NCI-H187 (cell line): ENCODE measurements at places on chromosomes 1 and 21.

DNA sequence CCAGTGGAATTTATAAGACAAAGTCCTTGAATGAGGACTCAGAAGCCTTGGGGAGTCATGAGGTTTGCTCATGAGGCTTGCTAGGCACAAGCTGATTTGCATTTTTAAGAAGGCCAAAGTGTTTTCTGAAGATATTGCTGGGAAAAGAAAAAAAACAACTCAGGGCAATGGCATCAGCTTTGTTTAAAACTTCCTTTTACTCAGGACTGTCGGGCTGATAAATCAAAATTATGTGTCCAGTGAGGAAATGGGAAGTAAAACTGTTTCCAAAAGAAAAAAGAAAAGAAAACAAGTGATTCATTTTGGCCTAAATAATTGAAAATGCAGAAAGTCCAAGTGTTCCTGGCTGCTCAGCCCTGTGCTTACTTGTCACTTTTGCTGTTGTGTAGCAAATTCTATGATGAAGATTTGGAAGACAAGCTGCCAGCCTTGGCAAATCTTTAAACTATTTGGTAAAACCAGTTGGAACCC is 282.4 kb downstream of the HLX start:
- no peak for DNase-seq

DNA sequence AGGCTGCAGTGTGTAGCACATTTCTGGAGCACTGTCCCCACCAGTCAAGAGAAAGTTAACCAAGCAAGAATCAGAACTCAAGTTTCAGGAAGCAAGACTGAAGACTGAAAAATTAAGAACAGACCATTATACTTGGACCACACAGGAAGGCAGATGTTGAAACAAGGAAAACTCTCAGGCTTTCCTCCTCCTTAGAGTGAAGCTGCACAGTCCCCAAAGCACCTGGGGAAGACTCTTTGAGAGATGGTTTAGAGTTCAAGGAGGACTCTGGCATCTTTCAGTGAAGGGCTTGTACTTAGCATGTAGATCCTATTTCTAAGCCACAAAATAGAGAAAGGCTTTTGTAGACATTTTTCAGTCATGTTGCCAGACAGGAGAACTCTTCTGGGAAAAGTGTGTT is 113.7 kb upstream of the KCTD3 start:
- DNase-seq: no peak

- no peak for DNase-seq
These were observed 27.1 kb upstream of the SLC35A3 start for GRCh38 chr1:99942723-99943122.

GRCh38 chr1:109689844-109690405 is 2.3 kb downstream of the GSTM1 start:
- no peak for DNase-seq

- DNase-seq: no peak
These were observed 3.6 kb downstream of the ALG14 start for GRCh38 chr1:95068956-95069709.

DNA sequence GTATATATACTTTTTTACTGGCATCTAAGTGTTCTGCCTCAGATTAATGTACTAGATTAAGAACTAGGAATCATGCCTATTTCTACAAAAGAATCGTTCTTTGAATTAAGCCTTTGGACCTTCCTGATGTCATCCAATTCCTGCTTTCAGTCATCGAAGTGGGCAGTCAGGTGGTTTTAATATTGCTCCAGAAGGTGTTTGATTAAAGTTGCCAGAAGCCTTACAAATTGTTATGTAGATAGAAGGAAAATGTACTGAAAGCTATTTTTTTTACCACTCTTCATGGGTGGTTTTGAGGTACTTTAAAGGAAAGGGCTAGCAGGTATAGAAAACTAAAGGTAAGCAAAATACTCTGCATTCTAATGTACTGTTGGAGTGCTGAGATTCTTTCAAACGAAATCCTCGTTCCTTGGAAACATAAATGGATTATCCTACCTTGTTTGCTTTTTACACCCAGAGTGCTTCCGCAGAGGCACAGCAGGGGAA is 716 bp downstream of the CTBS start:
- no peak for DNase-seq

DNA sequence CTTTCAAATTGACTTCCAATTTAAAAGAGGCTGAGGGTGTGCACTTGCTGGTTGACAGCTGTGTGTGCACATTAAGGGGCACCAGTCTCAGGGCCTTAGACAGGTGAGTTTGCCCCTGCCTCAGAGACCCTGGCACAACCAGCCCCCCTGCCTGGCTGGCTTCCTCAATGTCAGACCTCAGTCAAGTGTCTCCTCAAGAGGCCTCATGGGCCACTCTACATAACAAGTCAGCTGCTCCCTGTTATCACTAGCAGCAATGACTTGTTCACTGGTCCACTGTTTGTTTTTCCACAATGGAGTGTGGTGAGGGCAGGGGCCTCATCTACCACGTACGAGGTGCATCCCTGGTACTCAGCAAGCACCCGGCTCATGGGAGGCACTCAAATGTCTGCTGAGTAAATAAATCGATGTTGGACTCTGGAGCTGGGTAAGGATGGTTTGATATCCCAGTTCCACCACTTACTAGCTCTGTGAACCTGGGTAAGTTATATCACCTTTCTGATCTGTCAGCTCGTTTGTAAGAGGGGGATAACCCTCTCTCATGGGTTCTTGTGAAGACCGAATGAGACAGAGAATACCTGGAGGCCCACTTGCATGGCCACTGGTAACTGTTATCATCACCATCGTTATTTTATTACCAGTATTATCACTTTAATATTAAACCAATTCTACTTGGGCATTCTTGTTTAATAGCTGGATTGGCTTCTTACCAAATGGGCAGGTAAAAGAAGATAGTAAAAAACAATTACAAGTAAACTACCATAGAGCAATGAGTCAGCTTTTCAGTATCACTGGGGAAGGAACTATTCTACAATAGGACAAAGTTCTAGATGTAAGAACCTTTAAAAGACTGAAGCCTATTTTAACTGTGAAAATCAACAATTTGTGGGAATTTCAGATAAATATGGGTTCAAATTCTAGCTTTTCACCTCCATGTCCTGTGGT is 64.6 kb downstream of the SLC66A1 start:
- no peak for DNase-seq

GRCh38 chr1:97243973-97244560 is 522.5 kb downstream of the PTBP2 start:
- no peak for DNase-seq

- no peak for DNase-seq
These were observed 90.6 kb upstream of the KCNJ15 start for GRCh38 chr21:38166173-38166535.

- no peak for DNase-seq
These were observed 67.1 kb upstream of the IPO9 start for GRCh38 chr1:201761871-201762270.

DNA sequence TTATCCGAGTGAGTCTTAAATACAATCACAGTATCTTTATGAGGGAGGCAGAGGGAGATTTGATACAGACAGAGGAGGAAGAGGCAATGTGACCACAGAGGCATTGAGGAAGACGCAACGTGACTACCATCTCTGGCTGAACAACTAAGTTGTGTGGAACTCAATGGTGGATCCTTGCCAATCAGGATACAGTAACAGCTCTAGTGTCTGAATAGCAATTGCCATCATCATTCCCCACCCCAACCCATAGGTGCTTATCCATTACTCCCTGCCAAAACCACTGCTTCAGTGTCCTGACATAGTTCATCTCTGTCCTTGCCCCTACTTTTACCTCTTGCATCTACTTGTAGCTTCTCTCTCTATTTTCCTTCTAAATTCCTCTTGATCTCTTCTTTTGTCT is 20.5 kb upstream of the RHBDL2 start:
- DNase-seq: no peak

- no peak for DNase-seq
These were observed 39.3 kb upstream of the ERRFI1 start for GRCh38 chr1:8065369-8065768.

DNA sequence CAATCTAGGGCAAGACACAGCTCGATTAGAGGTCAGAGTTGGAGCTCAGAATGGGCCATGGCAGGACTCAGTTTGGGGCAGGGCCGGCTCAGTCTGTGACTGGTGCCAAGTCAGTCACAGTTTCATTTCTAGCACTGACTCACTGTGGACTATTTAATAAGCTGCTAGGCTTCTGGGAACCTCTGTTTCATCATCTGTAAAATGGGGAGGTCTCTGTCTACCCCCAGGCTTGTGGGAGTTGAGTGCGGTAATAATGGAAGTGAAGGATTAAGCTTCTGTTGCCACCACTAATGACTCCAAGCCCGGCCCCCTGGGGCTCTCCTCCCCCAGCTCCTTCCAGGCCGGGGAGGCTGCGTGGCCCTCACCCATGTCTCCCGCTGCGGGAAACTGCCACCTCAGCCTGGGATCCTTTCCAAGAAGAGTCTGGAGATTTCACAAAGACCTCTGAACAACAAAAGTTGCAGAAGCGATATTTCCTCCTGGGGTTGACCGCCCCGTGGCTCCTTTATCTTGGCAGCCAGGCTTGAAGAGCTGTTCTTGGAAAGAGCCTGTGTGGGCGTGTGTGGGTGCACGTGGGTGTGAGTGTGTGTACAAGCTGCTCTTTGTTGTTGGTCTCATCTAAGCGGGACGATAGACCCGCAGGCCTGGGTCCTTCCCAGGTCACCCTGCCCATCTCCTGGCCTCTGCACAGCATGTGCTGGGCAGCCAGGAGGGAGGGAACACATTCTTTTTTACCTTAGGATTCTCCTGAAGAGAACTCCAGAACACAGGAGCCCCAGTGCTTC is 29.1 kb downstream of the KNCN start:
- no peak for DNase-seq

GRCh38 chr21:38631206-38631605 is 132.9 kb upstream of the ERG start:
- no peak for DNase-seq

- DNase-seq: no peak
These were observed 246.1 kb upstream of the ADGRL4 start for GRCh38 chr1:79252598-79252997.

- no peak for DNase-seq
These were observed 164.9 kb upstream of the PKN2 start for GRCh38 chr1:88519156-88519555.

- DNase-seq: no peak
These were observed 12.8 kb downstream of the RNF2 start for GRCh38 chr1:185058110-185058509.

DNA sequence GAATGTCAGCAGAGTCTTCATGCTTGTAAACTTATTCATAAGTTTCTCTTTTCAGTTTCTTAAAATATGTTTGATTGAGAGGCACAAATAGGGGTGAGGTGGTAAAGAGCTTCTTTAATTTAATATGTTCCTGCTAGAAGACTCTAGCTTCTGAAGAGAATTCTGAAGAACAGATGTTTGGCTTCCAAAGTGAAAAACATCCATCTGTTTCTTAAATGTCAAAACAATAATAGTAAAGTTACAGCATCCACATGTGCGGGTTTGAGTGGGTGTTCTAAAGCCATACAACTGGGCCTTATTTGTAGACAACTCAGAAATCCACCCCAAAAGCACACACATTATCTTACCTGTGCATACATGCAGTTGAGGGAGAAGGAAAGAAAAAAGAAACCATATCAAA is 144.0 kb upstream of the ADGRL4 start:
- DNase-seq: no peak

GRCh38 chr1:21219674-21220073 is 43.0 kb upstream of the EIF4G3 start:
- no peak for DNase-seq

- peak; percentile 39 for DNase-seq
These were observed at the start of gene DDAH1 for GRCh38 chr1:85465099-85465785. Gene DDAH1, minus strand, starts transcription at chr1:85465159. Its CDS starts 114 bp downstream, at chr1:85465045.

- DNase-seq: no peak
These were observed 31.9 kb upstream of the SLC19A1 start for GRCh38 chr21:45574081-45574501.

DNA sequence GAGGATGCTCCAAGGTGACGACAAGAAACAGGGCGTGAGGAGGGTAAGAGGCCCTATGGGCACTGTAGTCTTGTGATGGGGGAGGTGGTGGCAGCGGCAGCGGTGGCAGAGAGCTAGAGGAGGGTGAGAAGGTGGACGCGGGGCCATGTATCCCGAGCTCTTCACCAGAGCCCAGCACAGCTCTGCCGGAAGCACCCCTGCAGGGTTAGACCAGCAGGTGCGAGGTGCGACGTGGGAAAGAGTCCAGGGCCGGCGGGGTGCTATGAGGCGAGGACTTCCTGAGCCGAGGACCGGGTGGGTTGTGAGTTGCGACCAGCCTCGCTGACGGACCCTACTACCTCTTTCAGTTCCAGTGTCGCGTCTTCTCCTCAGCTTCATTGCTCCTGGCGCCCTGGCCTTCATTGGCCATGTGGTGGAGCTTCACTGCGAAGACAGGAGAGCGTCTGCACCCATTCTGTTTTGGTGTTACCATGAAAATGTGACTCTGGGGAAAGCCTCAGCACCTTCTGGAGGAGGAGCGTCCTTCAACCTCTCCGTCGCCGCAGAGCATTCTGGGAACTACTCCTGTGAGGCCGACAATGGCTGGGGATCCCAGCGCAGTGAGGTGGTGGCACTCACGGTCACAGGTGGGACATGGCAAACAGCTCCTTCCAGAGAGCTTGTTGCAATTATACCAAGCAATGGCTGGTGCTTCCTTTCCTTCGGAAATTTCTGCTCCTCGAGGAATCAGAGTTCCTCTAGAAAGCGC is 67.9 kb upstream of the KIRREL1 start:
- DNase-seq: no peak

GRCh38 chr1:89780721-89781120 is 40.1 kb upstream of the LRRC8D start:
- no peak for DNase-seq

GRCh38 chr1:151817353-151817730 is 12.1 kb upstream of the LINGO4 start:
- no peak for DNase-seq

DNA sequence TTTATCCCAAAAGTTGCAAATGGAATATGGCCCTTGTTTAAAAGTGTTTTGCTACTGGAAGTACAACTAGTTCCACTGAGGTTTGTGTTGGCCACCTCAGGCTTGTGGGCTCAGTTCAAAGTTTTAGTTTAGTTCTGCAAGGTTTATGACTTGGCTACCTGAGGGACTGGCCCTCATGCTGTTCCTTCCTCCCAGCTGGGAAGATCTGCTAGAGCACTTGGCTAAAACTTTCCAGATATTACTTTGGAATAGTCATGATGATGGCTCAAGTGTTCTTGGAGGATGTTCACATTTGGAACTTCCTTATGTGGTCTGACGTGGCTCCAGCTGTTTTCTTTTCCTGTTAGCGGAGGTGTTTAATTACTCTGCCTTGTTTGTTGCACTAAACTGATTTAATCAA is 110.2 kb upstream of the IVNS1ABP start:
- DNase-seq: no peak

DNA sequence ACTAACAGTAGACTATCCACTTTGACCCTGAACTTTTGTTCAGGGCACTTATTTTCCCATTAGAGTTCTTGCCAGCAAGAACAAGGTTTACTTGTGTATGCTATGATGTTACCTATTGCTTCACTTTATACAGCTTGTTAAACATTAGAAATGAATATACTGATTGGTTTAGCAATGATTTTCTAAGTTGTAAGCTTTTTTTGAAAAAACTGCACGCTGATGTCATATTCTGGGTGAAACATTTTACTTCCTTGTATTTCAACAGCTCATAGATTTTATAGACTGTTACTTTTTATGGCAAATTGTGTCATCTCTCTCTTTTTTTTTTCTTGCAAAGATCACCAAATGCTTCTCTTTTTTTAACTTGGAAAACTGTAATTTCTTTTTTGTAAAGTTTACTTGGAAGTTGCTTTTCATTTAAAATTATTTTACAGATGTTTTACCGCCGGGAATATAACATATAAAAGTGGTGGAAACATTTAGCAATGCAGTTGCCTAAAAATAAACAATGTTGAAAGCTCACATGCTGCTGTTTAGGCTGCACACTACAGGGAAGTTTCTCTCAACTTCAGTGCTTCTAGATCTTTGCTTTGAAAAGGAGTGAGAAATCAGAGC is 215.3 kb upstream of the NFIA start:
- DNase-seq: no peak
